ENCODE measurements at places on chromosomes 11 and 22. TPM values are rescaled to one million over a fixed set of nuclear protein-coding genes. Genes with fewer than 3 reads are reported as not detected.

The OR8D4 gene
- total RNA-seq = not detected

The VSIG2 gene
- not detected for total RNA-seq

The FOLR2 gene
- total RNA-seq = not detected

The KRTAP5-10 gene
- total RNA-seq = not detected

The MS4A4A gene
- not detected for total RNA-seq

The ISX gene
- total RNA-seq = not detected

The PGA3 gene
- not detected for total RNA-seq

The TRIM48 gene
- not detected for total RNA-seq

The KRTAP5-7 gene
- total RNA-seq = not detected

The TRIM5 gene
- 39.2 TPM for total RNA-seq

The UBQLN3 gene
- total RNA-seq = not detected

The OR10G4 gene
- total RNA-seq = not detected

The CASP1 gene
- 14.8 TPM for total RNA-seq

The NTM gene
- total RNA-seq = 168 TPM

The RBM4B gene
- total RNA-seq = 26.4 TPM

The RBMXL2 gene
- total RNA-seq = not detected

The CD3G gene
- not detected for total RNA-seq

The CNGA4 gene
- total RNA-seq = not detected

The MS4A6E gene
- total RNA-seq = not detected

The BEST1 gene
- total RNA-seq = 2.8 TPM

The SLC25A1 gene
- total RNA-seq = 152 TPM

The HBE1 gene
- 0.23 TPM for total RNA-seq

The TPH1 gene
- not detected for total RNA-seq

The C22orf15 gene
- 3.3 TPM for total RNA-seq

The RASD2 gene
- 0.89 TPM for total RNA-seq

The CADM1 gene
- total RNA-seq = 8.4 TPM

The BACE1-AS gene
- total RNA-seq = 4.7 TPM

The TMA7B gene
- not detected for total RNA-seq

The APOL5 gene
- not detected for total RNA-seq

The HORMAD2 gene
- not detected for total RNA-seq

The ADM2 gene
- total RNA-seq = 6.5 TPM

The PHETA2 gene
- 15.7 TPM for total RNA-seq

The NDUFV1 gene
- total RNA-seq = 147 TPM

The BIK gene
- not detected for total RNA-seq

The KRTAP5-11 gene
- total RNA-seq = not detected

The MS4A12 gene
- total RNA-seq = not detected

The NXPE4 gene
- not detected for total RNA-seq

The TBX1 gene
- total RNA-seq = not detected

The PHLDA2 gene
- total RNA-seq = 5.0 TPM

The TCF20 gene
- total RNA-seq = 16.6 TPM

The CBLIF gene
- total RNA-seq = not detected

The OR52H1 gene
- 0.30 TPM for total RNA-seq

The C11orf87 gene
- total RNA-seq = under 0.01 TPM

The RTN4R gene
- total RNA-seq = 0.97 TPM

The PIH1D2 gene
- 1.2 TPM for total RNA-seq

The FOLH1 gene
- not detected for total RNA-seq

The MUC6 gene
- total RNA-seq = not detected

The FGF4 gene
- not detected for total RNA-seq

The TSPO gene
- total RNA-seq = 336 TPM

The TOP3B gene
- total RNA-seq = 33.7 TPM

The SCO2 gene
- total RNA-seq = 3.0 TPM

The SAA4 gene
- not detected for total RNA-seq

The GGT5 gene
- 0.23 TPM for total RNA-seq

The ENTHD1 gene
- total RNA-seq = not detected

Measured in smooth muscle cell of the umbilical artery (primary cell).